ENCODE measurements at places on chromosomes 5 and 9. TPM values are rescaled to one million over a fixed set of nuclear protein-coding genes. Genes with fewer than 3 reads are reported as not detected.

DNA sequence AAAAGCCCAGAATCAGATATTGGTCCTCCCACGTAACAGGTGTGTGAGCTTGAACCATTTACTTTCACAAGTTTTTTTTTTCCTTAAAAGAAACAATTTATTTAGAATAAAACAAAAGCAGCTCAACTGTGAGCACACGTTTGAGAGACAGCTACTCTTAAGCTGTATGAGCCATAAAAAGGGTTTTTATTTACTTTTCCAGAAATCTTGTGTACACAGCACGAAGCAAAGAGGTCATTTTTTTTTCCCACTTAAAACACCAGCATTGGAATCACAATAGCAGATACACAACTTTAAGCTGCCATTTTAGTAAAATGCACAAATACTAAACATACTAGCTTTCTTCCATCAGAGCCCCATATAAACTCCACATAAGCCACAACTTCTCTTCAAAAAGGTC lies 44.6 kb downstream of the JAKMIP2 start:
- DNase-seq: no peak

DNA sequence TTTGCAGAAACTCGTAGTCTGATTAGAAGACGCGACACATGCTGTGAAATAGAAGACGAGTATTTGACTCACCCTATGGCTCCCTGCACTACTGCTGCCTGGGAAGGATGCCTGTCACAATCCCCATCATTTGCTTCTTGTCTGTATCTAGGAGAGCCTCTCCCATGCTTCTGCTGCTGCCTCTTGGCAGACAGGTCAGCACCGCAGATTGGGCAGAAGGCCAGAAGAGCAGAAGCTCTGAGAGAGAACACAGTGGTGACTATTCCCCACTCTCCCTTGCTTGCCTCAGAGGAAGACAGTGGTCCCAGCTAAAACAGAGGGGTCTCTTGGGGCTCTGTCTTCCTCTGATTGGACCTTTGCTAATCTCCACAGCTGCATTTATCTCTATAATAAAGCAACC lies 84.0 kb upstream of the SMIM32 start:
- no peak for DNase-seq

NDST1 gene
- 178 TPM for total RNA-seq

CACNA1B gene
- total RNA-seq: 2.0 TPM

DNA sequence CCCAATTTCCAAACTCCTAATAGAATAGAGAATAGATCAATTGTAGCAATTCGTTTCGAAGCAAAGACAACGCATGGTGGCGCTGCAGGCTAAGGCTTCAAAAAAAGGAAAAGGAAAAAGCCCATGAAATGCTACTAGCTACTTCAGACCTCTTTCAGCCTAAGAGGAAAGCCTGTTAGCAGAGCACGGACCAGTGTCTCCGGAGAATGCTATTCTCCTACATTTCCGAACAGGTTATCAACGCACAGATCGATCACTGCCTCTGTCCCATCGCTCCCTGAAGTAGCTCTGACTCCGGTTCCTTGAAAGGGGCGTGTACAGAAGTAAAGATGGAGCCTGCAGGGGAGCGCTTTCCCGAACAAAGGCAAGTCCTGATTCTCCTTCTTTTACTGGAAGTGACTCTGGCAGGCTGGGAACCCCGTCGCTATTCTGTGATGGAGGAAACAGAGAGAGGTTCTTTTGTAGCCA lies at the start of gene PCDHB15:
Gene PCDHB15 (plus strand): TSS at position 146 of the 468 bp plus-strand sequence. CDS start 184 bp downstream, at position 330.
- peak; percentile 28 for DNase-seq

DNA sequence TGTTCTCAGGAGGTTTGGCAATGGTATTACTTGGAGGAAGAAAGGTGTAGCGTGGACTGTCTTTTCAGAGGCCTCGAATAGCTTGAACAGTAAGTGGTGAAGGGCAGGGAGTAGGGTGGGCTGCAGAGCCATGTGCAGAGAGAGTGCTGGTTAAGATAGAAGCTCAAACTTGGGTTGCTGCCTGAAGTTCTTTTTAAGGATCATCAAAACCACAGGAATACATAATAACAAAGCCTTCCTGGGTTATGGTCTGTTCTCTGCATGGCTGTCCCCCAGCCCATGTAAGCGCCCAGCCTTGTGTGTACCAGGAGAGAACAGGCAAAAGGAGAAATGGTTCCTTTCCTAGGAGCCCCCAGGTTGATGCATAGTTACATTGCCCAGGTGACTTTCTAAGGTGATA lies 43.9 kb downstream of the RCL1 start:
- DNase-seq: no peak

DNA sequence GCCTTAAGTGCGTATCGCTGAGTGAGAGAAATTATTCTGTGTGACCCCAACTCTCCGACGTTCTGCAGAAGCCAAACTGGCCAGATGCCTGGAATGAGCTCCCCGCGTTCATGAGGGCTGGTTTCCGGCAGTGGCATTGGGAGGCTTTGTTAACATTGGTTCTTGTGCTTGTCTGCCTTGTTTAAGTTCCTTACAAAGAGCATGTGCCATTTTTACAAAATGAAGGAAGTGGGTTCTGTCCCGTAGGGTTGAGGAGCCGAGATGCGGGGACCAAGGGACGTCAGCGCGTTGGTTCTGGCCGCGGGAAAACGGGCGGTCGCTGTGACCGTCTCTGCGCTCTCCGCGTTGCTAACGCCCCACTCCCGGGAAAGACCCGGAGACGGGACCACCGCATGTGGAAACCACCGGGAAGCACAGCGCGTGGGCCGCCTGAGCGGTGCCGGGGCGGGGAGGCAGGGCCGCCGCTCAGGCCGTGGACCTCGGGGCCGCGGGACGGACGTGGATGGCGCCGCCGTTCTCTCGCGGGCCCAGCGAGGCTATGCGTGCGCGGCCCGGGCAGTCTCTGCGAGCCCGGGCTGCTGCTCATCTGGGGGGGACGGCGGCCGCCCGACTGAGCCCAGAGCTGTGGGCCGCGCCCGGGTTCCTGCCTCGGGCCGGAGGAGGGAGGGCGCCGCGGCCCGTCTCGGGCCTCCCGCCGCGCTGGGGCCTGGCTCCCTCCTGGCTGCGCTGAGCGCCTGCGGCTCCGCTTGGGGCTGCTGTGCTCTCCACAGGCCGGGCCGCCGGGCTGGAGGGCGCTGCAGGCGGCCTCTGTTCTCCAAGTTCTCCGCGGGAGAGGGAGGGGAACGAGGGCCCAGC lies 13.4 kb downstream of the RABL6 start:
- peak; percentile 47 for DNase-seq

ZFP37 gene
- total RNA-seq: 4.2 TPM

DNA sequence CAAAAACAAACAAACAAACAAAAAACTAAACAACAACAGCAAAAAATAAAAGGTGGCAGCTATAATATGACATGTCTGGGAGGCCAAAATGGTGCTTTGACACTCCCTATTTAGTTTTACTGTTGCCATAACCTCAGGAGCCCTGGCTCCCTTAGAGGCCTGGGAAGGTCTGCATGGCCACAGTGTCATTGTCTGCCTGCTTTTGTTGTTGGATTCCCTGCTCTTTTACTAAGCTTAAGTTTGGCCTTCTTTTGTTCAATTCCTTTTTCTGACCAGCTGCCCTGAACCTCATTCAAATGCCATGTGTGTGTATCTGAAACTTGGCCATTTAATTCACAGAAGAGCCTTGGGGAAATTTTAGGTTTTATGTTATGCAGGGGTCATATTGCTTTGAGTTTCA lies 458.2 kb downstream of the TMEM232 start:
- DNase-seq: no peak

DNA sequence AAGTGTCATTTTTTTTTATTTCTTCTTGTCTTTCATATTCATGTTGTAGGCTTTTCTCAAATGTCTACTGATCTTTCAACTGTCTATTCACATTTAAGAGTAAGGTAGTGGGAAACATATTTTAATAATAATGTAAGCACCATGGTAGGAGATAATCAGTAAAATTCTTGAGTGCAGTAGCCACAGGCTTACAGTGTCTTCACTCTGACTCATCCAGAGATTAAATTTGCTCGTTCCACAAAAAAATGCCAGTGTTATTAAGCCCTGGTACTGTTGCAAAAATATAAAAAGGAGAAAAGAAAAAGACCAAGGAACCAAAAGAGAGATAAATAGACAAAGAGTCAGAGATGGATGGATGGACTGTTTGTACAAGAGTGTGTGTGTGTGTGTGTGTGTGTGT lies 43.0 kb downstream of the PARP8 start:
- DNase-seq: no peak

RORB gene
- total RNA-seq: 0.51 TPM

GRCh38 chr5:120927950-120928530 lies 463.9 kb downstream of the PRR16 start:
- DNase-seq: no peak

GRCh38 chr5:166535641-166536040 lies 1755.8 kb upstream of the WWC1 start:
- DNase-seq: no peak

DNA sequence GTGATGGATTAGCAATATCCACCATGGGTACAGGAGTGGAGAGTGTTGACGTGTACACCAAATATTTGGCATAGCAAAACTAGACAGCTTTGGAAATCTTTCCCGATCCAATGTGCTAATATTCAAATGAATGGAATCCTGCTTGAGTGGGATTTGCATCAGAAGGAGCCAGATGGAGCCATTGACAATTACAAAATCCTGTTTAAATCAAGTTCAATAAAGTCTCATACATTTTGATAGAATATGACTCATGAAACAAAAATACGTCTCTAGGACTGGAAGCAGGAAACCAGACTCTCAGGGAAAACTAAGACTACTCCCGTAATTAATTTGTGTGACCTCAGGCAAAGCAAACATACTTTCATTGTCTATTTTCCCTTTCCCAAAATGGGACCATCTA lies 13.0 kb downstream of the TNC start:
- DNase-seq: no peak

All from endothelial cell (in vitro differentiated cells).